GM23338 (cell line): ENCODE measurements at places on chromosomes 3 and 15. TPM values are rescaled to one million over a fixed set of nuclear protein-coding genes. Genes with fewer than 3 reads are reported as not detected.

Gene XCR1
- total RNA-seq = not detected in 2 replicates

GRCh38 chr3:193911784-193912340 lies 224.1 kb upstream of the HES1 start:
- H3K4me3 ChIP-seq = no peak overlapping the region
- no peaks in the 10 kb centered on the region for H3K27me3 ChIP-seq
- peaks cover 14% of the 10 kb centered on the region for H3K4me1 ChIP-seq
- H3K36me3 ChIP-seq = no peaks in the 10 kb centered on the region
- H3K27ac ChIP-seq = no peak overlapping the region
- no peak for DNase-seq

DNA sequence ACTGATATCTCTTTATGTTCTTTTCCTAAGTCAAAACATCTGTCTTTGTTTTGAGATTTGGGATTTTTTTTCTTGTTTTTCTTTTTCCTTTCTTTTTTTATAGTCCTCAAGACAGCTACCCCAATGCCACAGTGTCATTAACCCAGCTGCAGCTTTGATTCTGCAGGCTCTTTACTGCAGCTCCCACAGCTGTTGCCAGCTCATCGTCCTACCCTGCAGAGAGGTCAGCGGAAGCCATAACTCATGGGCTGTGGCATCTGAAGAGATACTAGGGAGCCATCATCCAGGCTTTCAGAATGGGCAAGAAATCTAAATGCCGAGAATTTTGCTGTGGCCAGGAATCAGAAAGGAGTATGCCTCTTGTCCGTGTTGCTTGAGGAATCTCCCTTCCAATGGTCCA lies 44.3 kb upstream of the SLC24A5 start:
- no peaks in the 10 kb centered on the region for H3K27me3 ChIP-seq
- DNase-seq = no peak
- no peaks in the 10 kb centered on the region for H3K4me1 ChIP-seq
- no peaks in the 10 kb centered on the region for H3K36me3 ChIP-seq
- no peak overlapping the region for H3K4me3 ChIP-seq

DNA sequence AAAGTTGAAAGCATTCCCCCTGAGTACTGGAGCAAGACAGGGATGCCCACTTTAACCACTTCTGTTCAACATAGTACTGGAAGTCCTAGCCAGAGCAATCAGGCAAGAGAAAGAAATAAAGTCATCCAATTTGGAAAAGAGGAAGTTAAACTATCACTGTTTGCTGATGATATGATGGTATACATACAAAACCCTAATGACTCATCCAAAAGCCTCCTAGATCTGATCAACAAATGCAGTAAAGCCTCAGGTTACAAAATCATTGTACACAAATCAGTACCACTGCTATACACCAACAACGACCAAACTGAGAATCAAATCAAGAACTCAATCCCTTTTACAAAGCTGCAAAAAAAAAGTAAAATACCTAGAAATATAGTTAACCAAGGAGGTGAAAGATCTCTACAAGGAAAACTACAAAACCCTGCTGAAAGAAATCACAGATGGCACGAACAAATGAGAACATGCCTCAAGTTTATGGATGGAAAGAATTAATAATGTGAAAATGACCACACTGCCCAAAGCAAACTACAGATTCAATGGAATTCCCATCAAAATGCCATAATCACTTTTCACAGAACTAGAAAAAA lies 40.3 kb downstream of the RPL39L start:
- H3K4me1 ChIP-seq = 0 out of 2 replicates have a peak, but pooled peaks cover 3% of the 10 kb centered on the region
- no peaks in the 10 kb centered on the region for H3K27me3 ChIP-seq
- H3K27ac ChIP-seq = no peak overlapping the region

DNA sequence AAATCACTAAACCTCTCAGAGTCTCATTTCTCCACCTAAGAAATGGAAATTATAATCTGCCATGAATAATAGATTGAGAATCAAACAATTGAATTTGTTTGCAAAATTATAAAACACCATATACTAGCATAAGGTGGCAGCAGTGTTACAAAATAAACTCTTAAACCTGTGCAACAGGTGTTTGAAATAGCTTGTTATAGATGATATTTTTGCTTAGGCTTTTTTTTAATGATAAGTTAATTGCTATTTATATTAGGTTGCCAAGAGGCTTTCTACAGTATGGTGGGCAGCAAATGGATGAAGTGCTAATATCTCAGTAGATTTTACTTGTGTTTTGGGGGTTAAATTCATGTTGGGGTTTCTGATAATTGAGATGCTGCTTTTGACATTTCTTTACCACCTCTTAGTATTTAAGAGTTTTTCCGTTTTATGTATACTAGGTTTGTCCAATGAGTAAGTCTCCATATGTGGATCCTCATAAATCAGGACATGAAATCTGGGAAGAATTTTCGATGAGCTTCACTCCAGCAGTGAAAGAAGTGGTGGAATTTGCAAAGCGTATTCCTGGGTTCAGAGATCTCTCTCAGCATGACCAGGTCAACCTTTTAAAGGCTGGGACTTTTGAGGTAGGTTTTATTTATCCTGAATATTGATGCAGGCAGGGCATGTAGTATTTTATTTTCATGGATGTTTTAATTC lies 19.6 kb downstream of the NR1D2 start:
- no peak overlapping the region for H3K27ac ChIP-seq
- no peaks in the 10 kb centered on the region for H3K4me1 ChIP-seq
- H3K36me3 ChIP-seq = peaks cover 14% of the 10 kb centered on the region
- H3K4me3 ChIP-seq = no peak overlapping the region
